Large intestine (tissue), 12 donors: ENCODE measurements at places on chromosomes 5 and 9. TPM values are rescaled to one million over a fixed set of nuclear protein-coding genes. Genes with fewer than 3 reads are reported as not detected.
A peak's percentile ranks its signal among the peaks of the same experiment; 100 is the strongest.

RNF183 gene
- polyA plus RNA-seq: 0.91 TPM

IL33 gene
- polyA plus RNA-seq: 16.4 TPM

TMEM167A gene
- 68.2 TPM for polyA plus RNA-seq

FAM221B gene
- polyA plus RNA-seq: 0.10 TPM

PKD2L2 gene
- polyA plus RNA-seq: 0.15 TPM

PROB1 gene
- 2.1 TPM for polyA plus RNA-seq

GRCh38 chr9:124941679-124942561 lies 1.0 kb upstream of the GOLGA1 start:
- DNase-seq: peak; percentile 43

- peak; percentile 88 for DNase-seq
Measured at GRCh38 chr5:95262933-95263660, 21.8 kb downstream of the MCTP1 start.

DNA sequence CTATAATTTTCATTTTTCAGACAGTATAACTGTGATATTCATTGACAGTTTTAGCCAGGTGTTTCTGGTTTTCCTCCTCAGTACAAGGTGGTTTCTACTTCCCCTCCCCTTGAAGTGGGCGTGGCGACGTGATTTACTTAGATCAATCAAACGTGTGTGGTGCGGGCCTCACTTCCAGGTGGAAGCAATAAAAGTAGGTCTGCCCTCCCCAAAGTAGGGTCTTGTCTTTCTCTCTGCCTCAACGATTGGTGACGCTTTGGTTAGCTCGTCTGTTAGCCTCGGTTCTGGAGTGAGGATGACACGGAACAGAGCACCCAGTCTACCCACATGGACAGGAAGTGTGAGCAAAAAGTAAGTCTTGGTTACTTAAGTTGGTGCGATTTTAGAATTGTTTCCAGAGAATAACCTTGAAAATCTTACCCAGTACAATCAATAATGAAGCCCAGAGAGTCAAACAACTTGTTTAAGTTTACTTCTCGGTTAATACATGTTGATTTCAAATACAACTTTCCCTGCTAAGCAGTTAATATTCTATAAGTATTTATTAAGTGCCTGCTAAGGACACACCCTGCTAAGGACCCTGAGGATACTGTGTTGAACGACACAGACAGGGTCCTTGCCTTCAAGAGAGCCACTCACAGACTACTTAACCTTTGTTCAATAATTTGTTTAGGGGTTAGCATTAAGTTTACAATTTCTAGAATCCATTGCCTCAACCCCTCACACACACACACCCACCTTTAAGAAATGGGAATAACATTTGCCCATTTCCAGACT lies 48.4 kb downstream of the COX7C start:
- no peak for DNase-seq

GRCh38 chr5:170629566-170630175 lies 125.9 kb downstream of the KCNIP1 start:
- no peak for DNase-seq

- no peak for DNase-seq
Measured at GRCh38 chr5:7801891-7802614, 48.9 kb downstream of the CFAP90 start.

DNA sequence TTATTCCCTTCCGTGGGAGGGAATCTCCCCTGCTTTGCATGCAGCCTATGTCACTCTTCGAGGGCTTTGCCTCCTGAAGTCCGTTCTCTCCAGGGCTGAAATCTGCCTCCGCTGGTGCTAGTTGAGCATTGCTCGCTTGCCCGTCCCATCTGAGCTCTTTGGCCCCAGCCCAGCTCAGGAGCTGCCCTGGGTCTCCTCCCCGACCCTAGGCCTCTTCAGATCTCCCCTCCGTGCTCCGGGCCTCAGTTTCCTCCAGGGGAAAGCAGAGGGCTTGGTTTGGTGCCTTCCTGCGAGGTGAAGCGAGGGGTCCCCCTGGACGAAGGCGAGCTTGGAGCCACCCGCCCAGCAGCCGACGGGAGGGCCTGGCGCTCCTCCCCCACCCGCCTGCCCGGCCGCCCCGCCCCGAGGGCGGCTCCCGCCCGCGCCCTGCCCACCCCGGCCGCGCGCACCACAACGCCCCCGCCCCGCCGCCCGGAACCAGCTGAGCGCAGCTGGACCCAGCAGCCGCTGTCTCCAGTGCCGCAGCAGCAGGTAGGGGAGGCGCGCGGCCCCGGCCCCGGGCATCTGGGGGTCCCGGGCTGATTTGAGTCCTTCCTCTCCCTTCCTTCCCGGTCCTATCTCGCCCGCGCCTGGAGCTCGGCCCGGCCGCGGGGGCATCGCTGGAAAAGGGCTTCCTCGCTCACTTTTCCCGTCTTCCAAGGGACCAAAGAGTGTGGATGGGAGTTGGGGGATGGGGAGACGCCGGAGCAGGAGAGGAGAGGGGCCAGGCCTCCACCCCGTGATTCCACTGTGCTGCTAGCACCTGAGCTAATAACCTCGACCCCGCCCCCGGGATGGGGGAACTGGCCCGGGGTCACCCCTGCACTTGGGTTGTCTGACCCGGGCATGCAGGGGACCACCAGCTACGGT lies at the start of gene GSN:
Gene GSN, plus strand, starts transcription at position 474 of the 909 bp plus-strand sequence. CDS start 33,810 bp downstream, outside the sequence.
- DNase-seq: peak; percentile 83

- DNase-seq: no peak
Measured at GRCh38 chr9:98745470-98745869, 36.7 kb upstream of the GABBR2 start.

DNA sequence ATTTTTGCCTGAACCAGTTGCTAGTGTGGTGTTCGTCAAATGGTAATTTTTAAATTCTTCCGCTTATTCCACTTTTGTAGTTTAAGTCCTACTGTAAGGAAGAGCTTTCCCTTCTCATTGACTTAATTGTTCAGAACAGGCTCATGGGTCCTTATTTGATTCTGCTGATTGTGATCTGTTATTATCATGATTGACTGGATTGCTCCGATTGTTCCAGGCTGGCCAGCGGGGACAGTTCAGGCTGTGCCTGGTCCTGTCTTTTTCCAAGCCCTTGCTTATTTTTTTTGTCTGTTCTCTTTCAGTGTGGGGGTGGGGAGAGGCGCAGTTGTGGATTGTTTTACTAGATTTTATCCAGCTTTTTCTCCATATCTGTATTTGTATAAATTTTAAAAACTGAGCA lies 52.4 kb downstream of the TRIO start:
- no peak for DNase-seq

DNA sequence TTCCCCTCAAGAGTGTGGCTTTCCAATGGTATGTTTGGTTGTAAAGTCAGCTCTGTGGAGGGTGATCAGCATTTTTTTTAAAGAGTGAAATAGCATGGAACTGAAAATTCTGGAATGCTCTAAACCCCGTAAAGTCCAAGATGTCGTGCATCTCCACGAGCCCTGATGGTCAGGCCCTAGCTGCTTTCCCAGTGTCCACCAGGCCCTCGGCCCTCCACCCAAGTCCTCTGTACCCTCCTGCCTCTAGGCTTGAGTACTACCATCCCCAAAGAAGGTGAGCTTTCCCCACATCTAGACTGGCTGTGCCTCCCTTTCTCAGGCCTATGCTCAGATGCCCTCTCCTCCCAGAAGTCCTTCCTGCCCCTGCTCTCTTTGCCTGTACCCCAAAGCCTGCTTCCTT lies 280.3 kb downstream of the GADD45G start:
- no peak for DNase-seq

DNA sequence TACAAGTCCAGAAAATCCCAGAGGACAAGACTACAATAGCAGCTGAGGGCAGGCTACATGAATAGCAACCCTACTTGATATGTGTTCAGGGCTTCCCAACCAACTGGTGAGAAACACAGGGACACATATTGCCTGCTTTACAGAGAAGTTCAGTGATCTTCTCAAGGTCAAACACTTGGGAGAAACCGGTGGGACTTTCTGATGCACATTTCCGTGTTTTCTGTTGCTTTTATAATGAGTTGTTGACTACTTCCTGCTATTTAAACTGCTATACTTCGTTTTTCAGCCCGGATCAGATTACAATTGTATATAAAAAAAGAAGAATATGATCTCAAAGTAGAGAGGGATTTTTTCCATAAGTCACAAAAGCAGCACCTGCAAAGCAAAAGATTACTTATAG lies 175.1 kb downstream of the SNX18 start:
- DNase-seq: no peak

- no peak for DNase-seq
Measured at GRCh38 chr9:89680547-89681467, 76.0 kb downstream of the GADD45G start.

DNA sequence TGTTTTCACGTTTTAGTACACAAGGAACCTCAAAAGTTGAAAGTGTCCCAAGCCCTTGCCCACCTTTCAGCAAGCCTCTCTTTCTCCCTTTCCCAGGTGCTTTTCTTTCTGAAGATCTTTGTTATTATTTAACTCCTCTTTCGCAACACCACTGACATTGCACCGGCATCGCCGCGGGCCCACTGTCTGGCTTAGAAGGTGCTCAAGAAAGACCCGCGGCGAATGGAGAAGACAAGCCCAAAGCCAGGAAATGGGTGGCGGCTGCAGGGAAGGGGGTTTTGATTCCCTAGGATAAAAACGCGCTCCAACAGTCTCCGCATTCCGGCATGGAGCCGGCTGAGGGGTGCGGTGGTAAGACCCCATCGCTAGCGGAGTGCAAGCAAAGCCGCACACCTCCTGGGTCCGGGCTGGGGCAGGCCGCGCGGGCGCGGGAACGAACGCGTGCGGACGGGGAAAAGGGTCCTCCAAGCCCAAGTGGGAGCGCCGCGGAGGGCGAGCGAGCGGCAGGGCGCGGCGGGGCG lies 404 bp upstream of the AFAP1L1 start:
- peak; percentile 74 for DNase-seq

GRCh38 chr9:98968601-98969337 lies 25.1 kb downstream of the COL15A1 start:
- DNase-seq: no peak

DNA sequence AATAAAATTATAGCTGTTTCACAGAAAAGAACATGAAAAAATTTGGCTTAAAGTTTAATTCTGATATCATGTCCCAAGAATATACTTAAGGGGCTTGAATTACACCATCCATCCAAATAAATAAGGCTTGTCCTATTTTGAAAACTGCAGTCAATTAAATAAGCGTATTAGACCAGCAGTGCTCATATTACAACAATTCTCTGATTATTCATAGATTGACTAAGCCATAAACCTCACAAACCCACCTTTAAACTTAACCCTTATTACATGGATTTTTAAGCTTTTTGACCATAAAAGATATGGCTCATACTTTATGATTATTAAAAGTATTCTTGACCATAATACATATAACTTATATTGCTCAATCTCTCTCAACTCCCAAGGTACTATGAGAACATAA lies 127.9 kb downstream of the ELAVL2 start:
- DNase-seq: no peak

GRCh38 chr5:179776411-179776938 lies 17.3 kb upstream of the LTC4S start:
- no peak for DNase-seq

DNA sequence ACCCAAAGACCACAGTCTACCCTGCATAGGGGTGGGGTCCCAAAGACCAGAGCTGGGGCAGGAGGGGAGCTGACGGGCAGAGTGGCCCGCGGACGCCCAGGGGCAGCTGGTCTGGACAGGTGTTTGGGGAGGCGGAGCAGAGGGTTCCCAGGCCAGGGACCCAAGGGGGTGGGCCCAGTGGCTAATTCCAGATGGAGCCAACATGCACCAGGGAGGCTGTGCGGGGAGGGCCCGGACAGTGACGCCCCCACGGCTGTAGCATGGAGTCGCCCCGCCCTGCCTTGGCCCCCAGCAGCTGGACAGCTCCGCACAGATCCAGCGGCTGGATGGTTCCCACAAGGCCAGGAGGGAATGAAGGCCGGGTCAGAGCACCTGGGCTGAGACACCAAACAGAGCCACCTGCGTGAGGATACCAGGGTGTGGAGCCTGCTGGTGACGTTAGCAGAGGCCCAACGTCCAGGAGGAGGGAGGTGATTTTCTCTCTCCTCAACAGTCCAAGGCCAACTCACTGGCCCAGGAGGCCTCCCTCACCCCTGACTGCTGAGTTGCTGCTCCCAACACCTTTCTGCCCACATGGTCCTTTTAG lies 55.3 kb upstream of the EGFL7 start:
- no peak for DNase-seq

DNA sequence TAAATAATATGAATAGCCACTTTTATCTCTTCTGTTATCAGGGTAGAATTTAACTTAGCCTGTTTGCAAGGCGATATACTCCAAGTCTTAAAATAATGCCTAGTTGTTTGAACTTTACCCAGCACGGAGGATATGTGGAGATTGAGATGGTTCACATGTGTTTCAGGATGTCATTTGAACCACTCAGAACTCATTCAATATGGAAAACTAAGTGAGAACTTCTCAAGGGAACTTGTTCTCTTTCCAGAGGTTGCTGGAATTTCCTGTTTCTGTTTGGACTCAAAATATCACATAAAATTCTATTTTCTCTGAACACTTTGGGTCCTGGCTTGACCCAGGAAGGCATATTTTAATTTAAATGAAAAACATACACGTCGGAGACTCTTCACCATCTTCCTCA lies 139.1 kb upstream of the MYO10 start:
- DNase-seq: no peak

DNA sequence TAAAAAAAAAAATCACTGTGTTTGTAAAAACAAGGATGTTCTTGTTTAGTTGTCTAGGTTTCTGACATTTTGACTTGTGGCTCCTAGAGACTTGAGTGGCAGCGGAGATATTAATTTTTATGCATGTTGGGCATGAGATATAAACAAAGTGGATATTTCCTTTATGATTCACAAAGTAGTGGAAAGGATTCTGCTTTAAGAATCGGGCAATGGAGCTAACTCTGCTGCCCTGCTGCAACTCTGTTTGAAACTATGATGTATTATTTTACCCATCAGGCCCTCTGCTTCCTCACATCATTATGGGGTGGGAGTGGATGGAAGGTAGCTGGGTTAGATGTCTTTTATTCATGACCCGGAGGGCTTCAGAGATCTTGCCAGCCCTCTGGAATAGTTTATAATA lies 94.1 kb upstream of the CD180 start:
- no peak for DNase-seq

DNA sequence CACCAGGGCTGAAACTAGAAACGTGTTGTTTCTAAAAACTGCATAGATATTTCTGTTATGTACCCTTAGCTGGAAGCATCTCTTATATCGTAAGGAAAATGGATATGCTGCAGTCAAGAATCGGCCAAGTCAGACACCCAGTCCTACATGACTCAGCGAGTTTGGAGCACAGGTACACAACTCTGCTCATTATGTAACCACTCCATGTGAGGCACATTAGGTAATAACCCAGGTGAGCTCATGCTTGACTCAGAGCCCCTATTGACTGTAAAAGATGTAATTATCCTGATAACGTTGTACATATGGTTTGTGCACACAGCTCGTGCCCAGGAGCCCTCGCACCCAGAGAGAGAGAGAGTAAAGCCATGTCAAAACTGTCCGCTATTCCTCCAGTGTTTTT lies 593.7 kb upstream of the ACO1 start:
- DNase-seq: peak; percentile 13
